ENCODE measurements at places on chromosomes 1 and 21.

- no peak for DNase-seq
Observed at GRCh38 chr1:34362949-34363348, 186.2 kb downstream of the C1orf94 start.

GRCh38 chr1:40078512-40079333, 18.3 kb downstream of the PPT1 start:
- peak; percentile 25 for DNase-seq

- no peak for DNase-seq
Observed at GRCh38 chr1:229066591-229066990, 204.3 kb upstream of the RAB4A start.

DNA sequence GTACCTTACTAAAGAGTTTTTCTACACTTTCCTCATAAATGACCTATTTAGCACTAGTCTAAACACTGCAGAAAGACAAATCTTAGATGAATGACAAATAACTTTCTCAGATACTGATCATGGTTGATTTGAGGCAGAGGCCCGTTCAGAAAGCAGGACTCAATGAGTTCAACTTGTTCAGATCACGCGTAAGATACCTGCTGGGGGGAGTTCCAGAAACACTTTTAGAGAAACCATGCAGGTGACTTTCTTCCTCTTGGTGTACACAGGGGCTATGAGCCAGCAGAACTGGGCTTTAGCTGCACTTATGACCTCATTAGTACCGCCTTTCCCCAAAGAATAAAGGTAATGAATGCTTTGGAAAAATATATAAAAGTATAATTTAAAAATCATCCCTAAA, 38.8 kb upstream of the TTC39A start:
- DNase-seq = no peak

- DNase-seq = no peak
Observed at GRCh38 chr1:60108196-60108595, 34.6 kb upstream of the C1orf87 start.

All from stromal cell of bone marrow (primary cell).